Stimulated activated CD4-positive, alpha-beta T cell treated with anti-CD3 and anti-CD28 coated beads, Interleukin-1b, Interleukin-23, amount 100 ng/mL, for 4 hours (primary cell): ENCODE measurements at places on chromosomes 4 and X.

- DNase-seq, result no peak
Measured at GRCh38 chr4:158912806-158913205, 144.0 kb downstream of the FNIP2 start.

DNA sequence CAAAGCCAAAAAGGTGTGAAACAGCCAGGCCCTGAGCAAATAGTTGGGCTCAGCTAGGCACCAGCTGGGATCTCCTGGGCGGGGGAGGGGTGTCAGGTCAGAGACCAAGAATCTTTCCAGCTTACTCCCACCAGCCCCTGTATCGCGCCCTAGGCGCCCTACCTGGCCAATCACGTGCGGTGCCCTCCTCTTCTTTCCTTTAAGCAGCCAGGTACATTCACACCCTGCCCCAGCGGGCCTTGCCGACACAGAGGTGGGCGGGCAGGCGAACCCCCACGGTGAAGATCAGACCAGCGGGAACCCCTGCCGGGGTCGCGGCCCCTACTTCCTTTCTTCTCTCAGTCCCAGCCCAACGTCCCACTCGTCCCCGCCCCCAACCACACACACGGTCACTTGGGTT is 9.1 kb downstream of the ARHGAP36 start:
- DNase-seq, result no peak

DNA sequence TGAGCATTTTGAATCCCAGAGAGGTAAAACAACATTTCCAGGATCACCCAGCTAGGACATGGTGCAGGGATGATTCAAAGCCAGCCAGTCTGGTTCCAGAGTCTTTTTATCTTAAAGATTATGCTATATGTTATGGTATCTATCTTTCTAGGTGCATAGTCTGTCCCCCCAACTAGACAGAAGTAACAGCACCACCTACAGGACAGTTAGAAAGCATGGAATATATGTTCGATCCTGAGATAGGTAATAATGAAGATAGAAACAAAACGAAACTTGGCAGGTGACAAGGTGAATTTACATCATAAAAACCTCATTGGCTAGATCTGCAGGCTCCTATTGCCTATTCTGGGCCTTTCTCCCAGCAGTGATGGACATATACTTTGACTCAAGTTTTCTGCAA is 723.2 kb downstream of the SMARCA1 start:
- no peak for DNase-seq

- no peak for DNase-seq
Measured at GRCh38 chr4:185479507-185479971, 8.0 kb upstream of the CCDC110 start.

DNA sequence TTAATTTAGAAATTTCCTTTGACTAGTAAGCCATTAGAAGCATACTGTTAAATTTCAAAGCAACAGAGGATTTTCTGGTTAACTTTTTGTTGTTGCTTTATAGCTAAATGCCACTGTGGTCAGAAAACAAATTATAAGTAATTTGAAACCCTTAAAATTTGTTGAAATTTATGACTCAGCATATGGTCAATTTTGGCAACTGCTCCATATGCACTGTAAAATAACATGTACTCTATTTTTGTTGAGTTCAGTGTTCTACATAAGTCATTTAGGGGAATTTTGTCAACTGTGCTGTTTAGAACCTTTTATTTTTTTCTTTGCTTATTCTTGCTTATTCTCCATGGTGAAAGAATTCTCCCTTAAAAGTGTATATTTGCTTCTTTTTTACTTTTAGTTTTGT is 28.6 kb downstream of the SCLT1 start:
- no peak for DNase-seq

GRCh38 chr4:58064653-58065052 is 954.5 kb upstream of the IGFBP7 start:
- no peak for DNase-seq

- DNase-seq, result no peak
Measured at GRCh38 chr4:184506527-184507121, 32.3 kb upstream of the IRF2 start.

DNA sequence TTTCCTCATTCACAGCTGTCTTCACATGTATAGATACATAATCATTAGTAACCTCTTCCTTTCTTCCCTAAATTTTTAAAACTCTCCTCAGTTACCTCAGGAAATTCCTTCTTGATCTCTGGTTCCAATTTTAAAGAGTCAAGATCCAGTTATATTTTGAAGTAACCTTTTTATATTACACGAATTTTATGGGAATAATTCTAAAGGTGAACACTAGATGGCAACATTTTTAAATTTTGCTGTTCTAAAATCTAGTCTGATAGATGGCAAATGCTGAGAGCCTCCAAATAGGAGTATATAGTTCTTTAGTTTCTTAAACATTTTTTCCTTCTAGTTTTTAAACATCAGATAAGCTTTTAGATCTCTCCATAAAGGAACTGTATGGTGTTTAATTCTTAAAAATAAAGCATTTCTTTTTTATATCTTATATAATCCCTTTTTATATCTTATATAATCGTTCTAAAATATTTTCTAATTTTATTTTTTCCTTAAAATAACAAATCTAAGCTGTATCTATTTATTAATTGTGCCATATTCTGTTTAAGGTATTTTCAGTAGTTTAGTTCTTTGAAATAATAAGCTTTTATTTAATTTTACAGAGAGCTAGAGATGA is 37.9 kb upstream of the PAPSS1 start:
- DNase-seq, result no peak

GRCh38 chr4:94834501-94834900 is 76.7 kb downstream of the BMPR1B start:
- DNase-seq, result no peak

GRCh38 chr4:147942729-147943128 is 210.8 kb downstream of the ARHGAP10 start:
- DNase-seq, result no peak
